ENCODE measurements at places on chromosomes 4 and X.

DNA sequence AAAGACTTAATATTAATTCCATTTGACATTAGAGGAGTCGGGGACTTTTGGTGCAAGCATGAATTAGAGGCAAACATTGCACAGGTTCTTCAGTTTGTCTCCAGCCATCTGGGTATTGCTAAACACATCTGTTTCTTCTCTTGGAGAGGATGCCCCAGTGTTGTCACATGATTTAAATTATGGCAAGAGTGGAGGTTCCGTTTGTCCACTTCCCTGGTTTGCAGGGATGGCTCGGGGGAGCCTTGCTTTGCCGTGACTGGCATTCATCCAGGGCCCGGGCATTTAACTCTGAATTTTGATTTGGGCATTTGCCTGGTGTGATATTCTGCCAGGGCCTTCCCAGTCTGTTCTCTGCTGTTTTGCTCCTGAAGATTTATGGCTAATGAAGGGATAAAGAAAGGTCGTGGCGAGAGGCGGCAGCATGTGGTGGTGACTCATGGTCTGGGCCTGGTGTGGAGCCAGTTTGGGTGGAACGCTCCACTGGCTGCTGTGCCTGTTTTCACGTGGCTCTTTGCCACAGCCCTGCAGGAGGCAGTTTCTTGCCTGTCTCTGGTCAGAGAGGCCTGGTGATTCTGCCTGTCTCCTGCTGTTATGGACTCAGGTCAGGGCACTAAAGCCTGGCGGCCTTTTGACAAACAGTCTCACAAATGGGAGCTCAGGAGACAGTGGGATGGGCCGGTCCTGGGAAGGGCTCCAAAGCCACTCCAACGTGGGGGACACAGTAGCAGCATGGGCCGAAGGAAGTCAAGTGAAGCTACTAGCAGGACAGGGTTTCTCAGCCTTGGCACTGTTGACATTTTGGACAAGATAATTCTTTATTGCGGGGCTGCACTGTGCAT lies 99.4 kb upstream of the PGRMC2 start:
- peak; percentile 94 for DNase-seq

GRCh38 chrX:118499295-118499694 lies 3.7 kb downstream of the DOCK11 start:
- no peak for DNase-seq

- DNase-seq: no peak
These were observed 1079.6 kb downstream of the ADGRL3 start for GRCh38 chr4:62279689-62280088.

DNA sequence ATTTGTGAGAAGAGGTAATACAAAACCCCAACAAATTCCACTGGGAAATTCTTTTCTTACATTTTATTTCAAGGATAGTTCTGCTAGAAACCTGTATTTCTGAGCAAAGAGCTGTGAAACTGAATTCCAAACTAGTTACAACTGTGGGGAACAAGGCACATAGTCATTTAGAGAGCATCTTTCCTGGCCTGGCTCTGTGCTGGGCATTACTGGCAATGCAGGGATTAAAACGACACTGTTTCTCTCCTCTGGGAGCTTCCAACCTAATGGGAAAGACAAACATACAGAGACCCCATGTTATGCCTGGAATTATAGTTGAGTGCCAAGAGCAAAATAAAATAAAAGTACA lies 36.5 kb downstream of the SUPT20HL1 start:
- no peak for DNase-seq

DNA sequence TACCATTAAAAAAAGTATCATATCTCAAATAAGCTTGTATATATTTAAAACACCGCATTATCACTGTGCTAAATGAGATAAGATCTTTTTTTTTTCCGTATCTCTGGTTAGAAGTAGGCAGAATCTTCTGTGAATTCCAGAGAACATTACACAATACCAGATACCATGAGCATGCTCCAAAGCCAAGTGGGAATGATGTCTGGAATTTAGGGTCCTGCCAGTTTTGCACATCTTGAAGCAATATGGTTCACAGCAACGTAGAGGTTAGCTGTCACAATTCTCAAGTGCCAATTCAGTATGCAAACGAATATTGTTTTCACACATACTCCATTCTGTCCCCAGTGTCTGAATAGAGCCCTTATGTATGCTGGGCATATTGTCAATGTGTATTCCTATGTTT lies 127.5 kb upstream of the NEIL3 start:
- peak; percentile 66 for DNase-seq

- no peak for DNase-seq
These were observed 93.9 kb upstream of the CBR4 start for GRCh38 chr4:169103966-169104412.

GRCh38 chr4:89754531-89754930 lies 82.4 kb downstream of the SNCA start:
- DNase-seq: no peak

- no peak for DNase-seq
These were observed 725.8 kb downstream of the RAPGEF2 start for GRCh38 chr4:159828687-159829086.

- DNase-seq: no peak
These were observed 17.3 kb upstream of the GIMD1 start for GRCh38 chr4:106385853-106386393.

GRCh38 chrX:24377911-24378468 lies 17.6 kb downstream of the SUPT20HL1 start:
- no peak for DNase-seq

DNA sequence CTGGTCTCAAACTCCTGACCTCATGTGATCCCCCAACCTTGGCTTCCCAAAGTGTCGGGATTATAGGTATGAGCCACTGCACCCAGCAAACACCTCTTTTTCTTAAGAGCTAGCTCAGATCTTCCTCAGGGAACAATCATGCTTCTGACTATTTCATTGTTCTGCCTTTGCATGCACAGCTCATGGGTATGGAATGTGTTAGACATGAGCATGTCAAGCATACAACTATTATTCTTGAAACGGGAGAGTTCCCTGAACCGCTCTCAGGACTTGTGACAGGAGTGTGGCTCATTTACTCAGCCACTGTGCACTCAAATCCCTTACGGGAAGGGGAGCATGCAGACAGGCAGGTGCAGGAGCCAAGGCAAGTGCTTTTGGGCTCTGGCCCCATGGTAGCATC lies 231.7 kb upstream of the TAPT1 start:
- DNase-seq: no peak

DNA sequence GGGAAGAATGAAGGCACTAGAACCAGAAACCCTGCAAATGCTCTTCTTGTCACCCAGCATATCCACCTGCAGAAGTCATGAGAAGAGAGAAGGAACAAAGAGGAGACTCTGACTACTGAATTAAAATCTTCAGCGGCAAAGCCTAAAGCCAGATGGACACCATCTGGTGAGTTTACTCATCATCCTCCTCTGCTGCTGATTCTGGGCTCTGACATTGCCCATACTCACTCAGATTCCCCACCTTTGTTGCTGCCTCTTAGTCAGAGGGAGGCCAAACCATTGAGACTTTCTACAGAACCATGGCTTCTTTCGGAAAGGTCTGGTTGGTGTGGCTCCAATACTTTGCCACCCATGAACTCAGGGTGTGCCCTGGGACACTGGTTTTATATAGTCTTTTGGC lies 181.7 kb downstream of the AR start:
- no peak for DNase-seq

DNA sequence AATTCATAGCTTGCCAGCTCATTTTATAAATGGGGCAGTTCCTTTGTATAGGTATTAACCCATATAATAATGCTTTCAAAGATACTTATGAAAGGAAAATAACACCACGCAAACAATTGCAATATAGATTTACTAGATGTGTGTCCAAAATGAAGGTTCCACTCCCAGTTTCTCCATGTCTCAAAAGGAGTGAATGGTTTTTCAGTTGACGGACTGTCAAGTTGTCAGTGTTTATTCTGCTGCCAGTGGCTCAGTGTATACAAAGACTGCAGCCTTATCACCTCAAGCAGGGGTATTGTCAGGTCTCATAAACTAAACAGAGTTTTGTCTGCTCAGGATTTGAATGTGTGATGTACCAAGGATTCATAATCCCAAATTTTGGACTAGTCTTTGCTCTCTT lies 585.3 kb upstream of the ATOH1 start:
- DNase-seq: no peak

- no peak for DNase-seq
These were observed 11.3 kb downstream of the UCHL1 start for GRCh38 chr4:41267997-41268396.

DNA sequence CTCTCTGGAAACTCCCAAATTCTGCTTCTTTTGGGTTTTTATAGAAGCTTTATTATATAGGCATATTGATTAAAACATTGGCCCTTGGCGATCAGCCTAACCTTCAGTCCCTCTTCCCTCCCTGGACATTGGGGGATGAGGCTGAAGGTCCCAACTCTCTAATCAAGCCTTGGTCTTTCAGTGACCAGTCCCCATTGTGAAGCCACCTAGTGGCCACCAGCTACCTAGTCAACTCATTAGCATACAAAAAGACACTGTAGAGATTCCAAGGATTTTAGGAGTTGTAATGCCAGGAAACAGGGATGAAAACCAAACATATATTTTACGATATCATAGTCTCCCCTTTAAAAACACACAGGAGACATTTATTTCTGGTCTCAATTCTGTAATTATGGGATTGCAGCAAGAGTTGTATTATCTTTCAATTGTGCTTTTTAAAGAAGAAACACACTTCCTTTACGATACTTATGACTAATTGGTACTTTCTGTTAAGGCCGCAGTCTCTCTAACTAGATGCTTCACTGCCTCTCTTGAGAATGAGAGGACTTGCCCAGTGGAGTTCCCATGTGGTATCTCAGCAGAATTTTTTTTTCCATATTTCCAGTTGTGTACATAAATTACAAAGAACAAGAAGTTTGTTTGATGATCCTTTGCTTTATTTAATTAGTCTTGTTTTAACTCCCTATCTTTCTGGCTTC lies 58.2 kb downstream of the WDR17 start:
- DNase-seq: no peak

GRCh38 chr4:2059046-2059725 lies at the start of gene NAT8L:
NAT8L (plus strand) TSS chr4:2059327; CDS start chr4:2059512, 185 bp downstream.
- no peak for DNase-seq

DNA sequence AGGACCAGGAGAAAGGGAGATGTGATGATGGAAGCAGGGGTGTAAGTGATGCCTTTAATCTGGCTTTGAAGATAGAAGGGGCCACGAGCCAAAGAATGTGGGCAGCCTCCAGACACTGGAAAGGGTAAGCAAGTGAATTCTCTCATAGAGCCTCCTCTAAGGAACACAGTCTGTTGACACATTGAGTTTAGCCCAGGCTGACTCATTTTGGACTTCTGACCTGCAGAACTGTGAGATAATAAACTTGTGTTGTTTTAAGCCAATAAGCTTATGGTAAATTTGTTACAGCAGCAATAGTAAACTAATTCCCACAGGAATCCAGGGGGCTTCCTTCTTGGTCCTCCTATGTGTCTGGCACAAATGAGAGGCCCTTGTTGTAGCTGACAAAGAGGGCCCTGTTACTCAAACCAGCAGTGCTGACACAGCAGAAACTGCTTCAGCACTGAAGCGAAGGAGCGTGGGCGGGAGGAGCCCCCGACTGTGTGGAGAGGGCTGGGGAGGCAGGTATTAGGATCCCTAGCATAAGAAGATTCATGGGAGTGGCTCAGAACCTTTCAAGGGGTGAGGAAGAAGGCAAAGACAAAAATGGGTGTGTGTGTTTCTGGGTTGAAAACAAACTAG lies 268.7 kb downstream of the NR3C2 start:
- no peak for DNase-seq

DNA sequence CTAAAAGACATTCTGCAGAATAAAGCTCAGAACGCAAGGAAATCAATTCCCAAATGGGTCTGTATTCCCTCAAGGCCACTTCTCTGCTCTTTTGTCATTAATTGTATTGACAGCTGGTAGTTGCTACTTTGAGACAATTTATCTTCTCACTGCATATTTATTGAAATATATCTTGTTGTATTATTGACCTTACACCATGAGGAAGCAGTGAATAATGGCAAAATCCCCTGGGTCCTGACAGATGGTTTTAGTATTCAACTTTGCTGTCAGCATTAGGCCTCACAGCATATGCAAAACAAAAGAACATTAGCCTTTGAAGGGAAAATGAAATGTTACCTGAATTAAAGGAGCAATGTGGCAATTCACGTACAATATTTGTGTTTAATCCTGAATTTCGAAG lies 406.1 kb upstream of the TRAM1L1 start:
- DNase-seq: no peak

- no peak for DNase-seq
These were observed 239.4 kb downstream of the LDB2 start for GRCh38 chr4:16659079-16659478.

DNA sequence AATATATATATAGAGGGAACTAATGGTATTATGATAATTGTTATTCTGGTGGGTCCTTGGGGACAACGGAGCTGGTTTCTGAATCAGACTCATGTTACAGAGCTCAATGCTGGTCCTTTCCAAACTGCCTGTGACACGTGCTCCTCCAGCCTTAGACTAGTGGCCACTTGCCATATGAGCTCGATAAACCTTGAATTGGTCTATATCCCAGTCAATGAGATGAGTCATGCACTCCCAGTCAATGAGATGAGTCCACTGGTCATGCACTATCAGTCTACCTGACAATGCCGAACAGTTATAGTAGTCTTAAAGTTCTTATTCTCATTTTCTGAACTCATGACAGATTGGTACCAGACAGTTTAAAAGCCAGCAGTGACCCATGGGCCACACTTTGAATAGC lies 325.2 kb downstream of the LDB2 start:
- DNase-seq: no peak

DNA sequence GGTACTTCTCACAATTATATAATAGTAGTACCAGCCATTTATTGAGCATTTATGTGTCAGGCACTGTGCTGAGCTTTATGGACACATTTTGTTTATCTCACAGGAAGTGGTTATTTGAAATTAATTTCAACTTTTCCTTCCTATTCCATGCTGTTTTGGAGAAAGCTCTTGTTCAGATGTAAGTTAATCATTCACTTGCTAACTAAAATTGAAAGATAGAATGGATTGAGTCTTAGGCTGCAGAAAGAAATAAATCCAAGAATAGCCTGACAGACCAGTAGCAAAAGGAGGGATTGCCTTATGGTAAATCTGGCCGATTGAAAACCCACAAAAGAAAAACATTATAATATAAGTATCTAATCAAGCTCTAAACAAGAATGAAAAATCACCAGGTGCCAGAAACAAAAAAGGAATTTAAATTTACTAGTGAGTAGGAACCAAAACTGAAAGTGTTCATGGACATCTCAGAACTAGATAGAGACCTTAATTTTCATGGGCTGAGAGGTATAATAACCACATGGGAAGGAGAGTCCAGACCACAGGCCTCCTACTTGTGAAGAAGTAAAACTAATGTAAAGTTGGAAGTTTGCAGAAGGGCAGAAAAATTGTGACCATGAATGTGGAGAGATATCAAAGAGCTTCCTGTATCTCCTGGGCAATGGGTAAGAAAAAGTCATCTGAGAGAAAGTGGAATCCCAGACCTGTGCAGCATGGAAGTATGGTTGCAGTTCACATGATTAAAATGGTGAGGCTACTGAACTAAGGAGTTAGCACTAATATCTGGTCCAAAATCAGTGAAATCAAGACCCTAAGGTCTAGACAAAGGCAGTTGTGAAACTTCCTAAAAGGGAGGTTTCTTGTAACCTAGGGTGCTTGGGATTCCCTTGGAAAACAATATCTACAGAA lies 38.0 kb downstream of the RADX start:
- DNase-seq: no peak

- DNase-seq: no peak
These were observed 76.8 kb downstream of the PPP2R2C start for GRCh38 chr4:6395466-6396228.
